ENCODE measurements at places on chromosomes 2 and 18.

GRCh38 chr2:46499392-46499785 is 20.0 kb downstream of the TMEM247 start:
- DNase-seq: no peak

DNA sequence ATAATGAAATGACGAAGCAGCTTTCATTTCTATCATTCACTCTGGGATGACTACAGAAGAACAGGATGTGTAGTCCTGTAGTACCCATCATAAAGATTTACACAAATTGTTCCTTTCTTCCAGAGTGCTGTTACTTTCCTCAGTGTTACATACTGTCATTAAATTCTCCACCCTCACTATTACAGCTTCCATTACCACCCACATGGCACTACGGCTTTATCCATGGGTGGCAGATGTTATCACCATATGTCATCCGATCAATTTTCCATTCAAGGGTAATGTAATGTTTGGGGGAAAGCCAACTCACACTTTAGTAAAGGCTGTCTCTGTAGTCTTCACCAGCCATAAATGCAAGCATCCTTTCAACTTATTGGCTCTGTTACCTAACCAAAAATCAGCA is 7.1 kb upstream of the CSRNP3 start:
- no peak for DNase-seq

GRCh38 chr2:179773986-179774385 is 87.4 kb downstream of the ZNF385B start:
- DNase-seq: no peak

GRCh38 chr2:130346741-130347066 is 4.0 kb downstream of the IMP4 start:
- no peak for DNase-seq

DNA sequence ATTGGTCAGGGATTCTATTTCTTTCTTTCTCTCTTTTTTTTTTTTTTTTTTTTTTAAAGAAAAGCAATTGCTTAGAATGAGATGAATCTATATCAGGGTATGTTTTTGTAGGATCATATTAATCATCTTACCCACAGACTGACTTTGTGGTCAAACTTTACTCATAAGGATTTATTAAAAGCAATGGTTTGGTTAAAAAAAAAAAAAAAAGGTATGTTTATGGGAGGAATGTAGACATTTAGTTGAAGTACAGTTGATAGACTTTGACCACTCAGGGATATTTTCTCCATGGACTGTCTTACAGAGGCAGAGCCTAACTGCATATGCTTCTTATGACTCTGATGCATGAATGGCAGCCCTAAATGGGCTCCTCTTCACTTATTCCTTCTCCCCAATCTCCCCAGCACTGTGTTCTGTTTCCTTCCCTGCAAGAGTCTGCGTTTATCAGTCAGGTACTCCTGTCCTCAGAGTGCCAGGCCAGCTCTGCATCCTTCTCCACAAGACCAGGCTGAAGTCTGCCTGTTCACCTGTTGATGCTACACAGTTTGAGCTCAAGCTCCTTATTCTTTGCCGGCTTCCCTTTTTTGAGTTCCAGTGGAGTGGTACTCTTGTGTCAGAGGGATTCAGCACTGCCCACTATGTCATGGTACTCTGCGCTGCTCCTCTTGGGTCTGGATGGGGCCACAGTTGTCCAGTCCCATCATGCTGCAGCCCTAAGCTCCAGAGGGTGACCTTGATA is 24.3 kb downstream of the CRIM1 start:
- peak; percentile 83 for DNase-seq

GRCh38 chr2:29317801-29318485 is 202.7 kb downstream of the CLIP4 start:
- DNase-seq: no peak

GRCh38 chr2:16746833-16747232 is 81.2 kb upstream of the CYRIA start:
- DNase-seq: no peak

- no peak for DNase-seq
Observed at GRCh38 chr2:27281855-27282559, at the start of gene TRIM54. Gene TRIM54, plus strand, starts transcription at chr2:27282429. Its CDS starts 303 bp downstream, at chr2:27282732.

GRCh38 chr2:30382995-30383394 is 64.1 kb upstream of the LCLAT1 start:
- DNase-seq: no peak

GRCh38 chr18:55199291-55199963 is 240.2 kb upstream of the CCDC68 start:
- DNase-seq: no peak

- no peak for DNase-seq
Observed at GRCh38 chr2:134590679-134591078, 128.1 kb downstream of the TMEM163 start.
